ENCODE measurements at places on chromosomes 12 and 14.

DNA sequence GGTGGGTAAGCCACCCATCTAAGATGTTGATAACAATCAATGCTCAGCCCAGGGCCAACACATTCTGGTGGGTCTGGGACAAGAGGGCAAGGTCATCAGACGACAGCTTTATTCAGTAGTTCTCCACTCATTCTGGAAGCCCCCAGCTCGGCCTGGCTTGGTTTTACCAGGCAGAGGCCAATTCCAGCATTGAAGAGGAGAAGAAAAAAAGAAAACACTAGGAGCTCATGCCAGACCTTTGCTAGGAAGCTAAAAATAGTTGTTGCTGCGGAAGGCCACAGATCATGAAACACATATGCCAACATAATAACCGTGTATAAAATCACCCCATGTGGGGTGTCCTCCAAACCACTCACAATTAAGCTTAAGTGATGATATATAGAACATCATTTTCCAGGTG is 44.4 kb downstream of the CCDC60 start:
- DNase-seq = no peak

GRCh38 chr12:45668641-45669040 is 60.9 kb upstream of the ARID2 start:
- no peak for DNase-seq

DNA sequence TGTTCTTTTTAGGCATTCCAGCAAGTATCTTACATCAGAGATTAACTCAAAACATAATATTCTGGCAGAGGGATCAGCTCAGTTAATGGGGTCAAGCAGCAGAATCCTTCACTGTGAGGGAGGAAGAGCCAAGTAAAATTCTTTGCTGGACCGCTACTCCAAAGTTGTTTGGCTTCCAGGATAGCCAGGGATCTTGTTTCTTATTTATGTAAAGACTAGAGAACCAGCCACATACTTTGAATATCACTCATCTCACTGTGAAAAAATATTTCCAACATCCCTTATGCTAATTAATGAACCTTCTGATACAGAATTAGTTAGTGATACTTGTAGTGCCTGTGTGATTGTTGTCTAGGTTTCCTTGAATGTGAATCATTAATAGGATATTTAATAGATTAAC is 94.2 kb downstream of the PLEKHA5 start:
- no peak for DNase-seq

DNA sequence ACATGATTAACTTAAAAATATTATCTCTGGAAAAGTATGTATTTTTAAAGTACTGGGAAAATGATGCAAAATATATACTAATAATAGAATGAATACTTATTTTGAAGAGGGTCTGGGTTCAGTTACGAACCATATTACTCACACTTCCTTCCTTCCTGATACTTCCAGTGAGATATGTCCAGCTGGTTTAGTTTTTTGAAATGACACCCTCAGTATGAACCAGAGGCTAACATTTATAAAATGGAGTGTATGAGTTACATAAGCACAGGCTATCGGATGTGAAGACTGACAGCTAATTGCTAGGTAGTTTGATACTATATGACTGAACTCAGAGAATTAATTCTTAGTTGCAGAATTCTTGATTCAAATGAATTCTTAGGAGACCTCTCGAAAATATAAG is 122.9 kb downstream of the OTOGL start:
- no peak for DNase-seq

- DNase-seq = no peak
These were observed 81.2 kb downstream of the COX16 start for GRCh38 chr14:70278281-70278680.

GRCh38 chr12:112439769-112440168 is 21.0 kb downstream of the PTPN11 start:
- DNase-seq = no peak

- DNase-seq = no peak
These were observed 149.8 kb downstream of the DACT1 start for GRCh38 chr14:58787592-58787991.

- DNase-seq = no peak
These were observed 11.6 kb upstream of the KRT82 start for GRCh38 chr12:52417740-52418139.

GRCh38 chr14:102503641-102504327 is 5.8 kb downstream of the ANKRD9 start:
- no peak for DNase-seq

DNA sequence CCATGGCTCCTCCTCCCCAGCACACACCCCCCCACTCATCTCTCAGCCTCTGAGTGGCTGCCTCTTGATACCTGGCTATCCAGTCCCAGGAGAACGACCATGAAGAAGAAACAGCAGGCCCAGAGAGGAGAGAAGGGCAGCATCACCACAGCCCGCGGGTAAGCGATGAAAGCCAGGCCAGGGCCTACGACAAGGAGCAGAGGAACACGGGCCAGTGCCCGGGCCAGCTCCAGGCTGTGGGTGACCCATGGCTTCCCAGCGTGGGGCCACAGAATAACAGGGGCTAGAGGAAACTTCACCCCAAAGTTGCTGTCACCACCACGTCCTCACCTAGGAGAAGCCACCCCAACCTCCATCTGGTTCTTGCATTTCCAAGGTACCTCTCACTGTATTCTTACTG is 10.4 kb upstream of the SLC6A12 start:
- no peak for DNase-seq

- DNase-seq = no peak
These were observed 60.9 kb downstream of the EMP1 start for GRCh38 chr12:13257356-13257875.

GRCh38 chr14:42173206-42173605 is 566.5 kb downstream of the LRFN5 start:
- no peak for DNase-seq

- DNase-seq = no peak
These were observed 12.2 kb upstream of the SPTB start for GRCh38 chr14:64891839-64892375.

- no peak for DNase-seq
These were observed 90.2 kb downstream of the PPP1R12A start for GRCh38 chr12:79844693-79845092.

DNA sequence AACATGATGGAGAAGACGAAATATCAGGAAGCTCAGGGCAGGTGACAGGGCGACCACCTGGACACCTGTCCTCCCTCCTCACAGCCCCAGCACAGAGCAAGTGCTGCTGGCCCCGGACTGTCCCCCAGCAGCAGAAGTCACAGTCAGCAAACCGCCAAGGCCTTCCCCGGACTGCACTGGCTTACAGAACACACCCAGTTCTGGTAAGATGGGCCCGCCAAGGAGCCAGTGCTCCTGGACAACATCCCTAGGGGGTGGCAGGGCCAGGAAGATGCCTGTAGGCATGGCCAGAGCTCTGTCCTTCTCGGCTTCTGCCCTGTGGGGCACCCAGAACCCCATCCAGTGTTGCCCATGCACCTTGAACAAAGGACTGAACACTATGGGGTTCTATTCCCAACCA is 77.9 kb downstream of the BCL11B start:
- no peak for DNase-seq

DNA sequence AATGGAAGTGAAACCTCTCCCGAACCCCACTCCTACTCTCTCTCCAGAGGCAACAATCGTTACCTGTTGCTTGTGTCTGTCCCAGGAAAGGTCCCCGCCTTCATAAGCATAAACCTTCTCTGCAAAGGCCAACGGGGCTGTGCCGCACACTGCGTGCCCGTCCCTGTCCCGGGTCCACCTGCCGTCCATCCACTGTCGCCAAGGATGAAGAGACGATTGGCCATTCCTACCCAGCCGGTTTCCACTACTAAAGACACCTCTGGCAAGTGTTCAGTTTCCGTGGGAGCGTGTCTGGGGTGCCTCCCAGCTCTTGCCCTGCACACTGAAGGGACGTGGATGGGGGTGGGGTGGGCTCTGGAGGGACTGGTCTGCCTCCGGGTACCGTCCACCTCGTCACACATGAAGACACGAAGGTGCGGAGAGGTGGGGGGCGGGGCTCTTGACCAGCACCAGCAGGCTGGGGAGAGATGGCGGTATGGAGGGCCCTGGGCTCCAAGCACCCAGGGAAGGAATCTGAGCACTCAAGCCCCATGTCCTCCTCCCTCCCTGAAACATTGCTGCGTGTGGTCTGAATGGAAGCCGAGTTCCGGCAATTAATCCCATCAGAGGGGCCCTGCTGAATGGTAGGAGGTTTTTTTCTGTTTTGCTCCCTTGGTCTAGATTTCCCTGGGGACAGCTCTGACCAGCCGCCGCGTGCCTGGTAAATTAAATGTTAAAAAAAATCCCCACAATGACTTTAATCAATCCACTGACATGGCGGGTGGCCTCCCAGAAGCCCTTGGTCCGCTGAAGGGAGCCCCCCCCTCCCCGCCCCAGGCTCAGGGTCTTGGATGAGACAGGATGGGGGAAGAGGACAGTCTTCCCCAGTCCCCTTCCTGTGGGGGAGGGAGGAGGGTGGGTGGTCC is 4.1 kb upstream of the KIF26A start:
- no peak for DNase-seq

- DNase-seq = no peak
These were observed 18.8 kb upstream of the HIGD1C start for GRCh38 chr12:50933459-50934124.

GRCh38 chr12:118607831-118608230 is 231.5 kb downstream of the SUDS3 start:
- DNase-seq = no peak

DNA sequence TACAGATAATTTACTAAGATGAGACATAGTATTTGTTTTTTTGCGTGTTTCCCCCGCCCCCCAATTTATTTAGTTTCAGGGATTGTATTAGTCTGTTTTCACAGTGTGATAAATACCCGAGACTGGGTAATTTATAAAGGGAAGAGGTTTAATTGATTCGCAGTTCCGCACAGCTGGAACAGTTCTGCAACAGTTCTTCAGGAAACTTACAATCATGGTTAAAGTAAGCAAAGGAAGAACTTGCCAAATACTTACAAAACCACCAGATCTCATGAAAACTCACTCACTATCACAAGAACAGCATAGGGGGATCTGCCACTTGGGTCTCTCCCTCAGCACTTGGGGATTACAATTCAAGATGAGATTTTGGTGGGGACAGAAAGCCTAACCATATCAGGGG is 48.9 kb downstream of the LRRIQ1 start:
- DNase-seq = no peak

DNA sequence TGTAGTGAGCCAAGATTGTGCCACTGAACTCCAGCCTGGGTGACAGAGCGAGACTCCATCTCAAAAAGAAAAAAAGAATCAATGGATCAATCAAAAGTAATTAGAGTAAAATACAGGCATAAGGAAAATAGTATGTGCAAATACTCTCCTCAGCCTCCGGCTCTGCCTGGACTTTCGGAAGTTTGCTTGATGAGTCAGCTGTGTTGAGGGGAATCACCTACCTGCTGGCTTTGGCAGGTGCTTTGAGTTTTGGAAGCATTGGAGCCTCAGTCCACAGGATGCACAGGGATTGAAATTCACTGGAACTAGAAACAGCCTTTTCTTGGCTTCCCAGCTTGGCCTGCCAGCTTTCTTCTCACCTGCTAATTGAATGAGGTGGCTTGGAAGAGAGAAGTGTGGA is 268.2 kb downstream of the PCNX1 start:
- no peak for DNase-seq

DNA sequence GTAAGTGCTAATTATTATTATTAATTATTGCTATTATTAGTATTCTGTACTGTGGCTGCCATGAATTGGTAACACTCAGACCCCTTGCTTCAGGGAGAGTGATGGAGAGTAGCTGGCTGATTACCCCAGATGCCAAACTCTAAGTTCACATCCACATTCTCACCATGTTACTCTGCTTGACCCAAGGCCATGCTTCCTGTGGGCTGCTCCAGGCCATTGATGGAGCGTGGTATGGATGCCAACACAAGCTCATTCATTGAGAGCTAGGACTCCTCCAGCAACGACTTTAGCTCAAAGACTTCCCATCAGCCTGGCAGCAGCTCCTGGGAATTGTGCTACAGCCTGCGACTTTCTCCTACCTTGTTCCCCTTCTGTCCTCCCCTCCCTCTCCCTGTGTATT is 233.4 kb downstream of the MSRB3 start:
- no peak for DNase-seq

DNA sequence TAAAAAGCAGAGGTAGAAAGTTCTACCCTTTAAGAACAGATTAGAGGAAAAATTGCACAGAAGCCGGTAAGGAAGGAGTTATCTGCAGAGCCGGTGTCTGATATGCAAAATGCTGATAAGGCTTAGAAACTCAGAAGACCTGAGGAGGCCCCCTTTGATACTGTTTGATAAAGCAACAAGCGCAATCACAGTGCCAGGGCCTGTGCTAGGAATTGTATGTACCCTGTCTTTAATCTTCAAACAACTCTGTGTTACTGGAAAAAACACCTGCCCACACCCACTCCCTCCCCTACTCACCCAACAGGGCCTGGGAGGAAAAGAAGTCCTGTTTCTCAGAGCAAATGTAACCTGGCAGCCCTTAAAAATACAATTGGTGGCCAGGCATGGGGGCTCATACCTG is 112.7 kb upstream of the FUT8 start:
- no peak for DNase-seq

- DNase-seq = no peak
These were observed 150.9 kb upstream of the FRMD6 start for GRCh38 chr14:51500776-51501175.

- DNase-seq = no peak
These were observed 367.3 kb downstream of the BCL11B start for GRCh38 chr14:98904677-98905076.

DNA sequence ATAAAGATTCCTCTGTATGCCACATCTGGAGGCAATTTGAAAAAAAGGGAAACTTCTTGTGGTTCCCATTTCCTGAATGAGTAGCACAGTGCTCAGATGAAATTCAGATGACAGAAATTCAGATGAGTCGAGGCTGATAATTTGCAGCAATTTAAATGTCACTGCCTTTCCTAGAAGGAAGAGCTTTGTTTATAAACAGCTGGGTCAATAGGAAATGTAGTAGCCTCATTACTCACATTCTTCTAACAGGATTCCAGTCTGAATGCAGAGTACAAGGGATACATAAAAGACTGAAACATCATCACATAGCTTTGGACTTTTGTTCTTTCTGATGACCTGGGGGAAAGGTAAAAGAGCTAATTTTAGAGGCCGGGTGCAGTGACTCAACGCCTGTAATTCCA is 11.3 kb upstream of the DACT1 start:
- no peak for DNase-seq

GRCh38 chr12:120438495-120439198 is 734 bp downstream of the COX6A1 start:
- DNase-seq = no peak

GRCh38 chr12:16392846-16393535 is 45.5 kb downstream of the MGST1 start:
- no peak for DNase-seq

DNA sequence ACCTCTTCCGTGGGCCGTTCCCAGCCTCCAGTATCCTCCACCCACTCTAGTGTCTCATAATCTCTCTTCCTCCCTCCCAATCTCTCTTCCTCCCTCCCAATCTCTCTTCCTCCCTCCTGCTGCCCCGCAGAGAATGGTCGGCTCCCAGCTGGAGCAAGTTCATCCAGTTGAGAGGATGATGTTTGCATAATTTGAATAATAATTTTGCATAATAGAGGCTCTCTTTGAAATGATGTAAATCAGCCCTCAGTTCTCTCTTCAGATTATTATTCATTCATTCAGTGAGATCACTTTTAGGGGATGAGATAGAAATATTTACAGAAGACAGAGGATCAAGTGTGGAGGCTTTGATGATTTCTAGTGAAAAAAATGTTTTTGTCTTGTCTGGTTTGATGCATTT is 125.0 kb downstream of the PTPN11 start:
- DNase-seq = no peak

All from right renal pelvis (tissue), 4 donors.